Calu3 (cell line): ENCODE measurements at places on chromosomes 13 and 19. TPM values are rescaled to one million over a fixed set of nuclear protein-coding genes. Genes with fewer than 3 reads are reported as not detected.

F7 gene
- not detected in 2 replicates for total RNA-seq

DNA sequence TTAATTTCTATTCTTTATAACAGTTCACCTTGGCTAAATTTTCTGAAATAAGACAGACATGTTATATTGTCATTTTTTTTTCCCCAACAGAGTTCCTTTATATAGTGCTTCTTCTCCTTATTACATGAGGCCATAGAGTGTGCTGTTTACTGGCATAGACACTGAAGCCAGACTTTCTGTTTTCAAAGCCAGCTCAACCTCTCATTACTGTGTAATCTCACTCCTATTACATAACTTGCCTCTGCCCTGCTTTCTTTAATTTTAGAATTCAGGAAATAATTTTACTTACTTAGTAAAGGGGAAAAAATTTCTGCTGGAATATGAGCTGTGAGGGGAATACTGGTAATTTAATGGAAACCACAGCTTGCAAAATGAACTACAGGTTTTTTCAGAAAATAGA lies 1380.4 kb downstream of the SLITRK1 start:
- no peak for DNase-seq

DNA sequence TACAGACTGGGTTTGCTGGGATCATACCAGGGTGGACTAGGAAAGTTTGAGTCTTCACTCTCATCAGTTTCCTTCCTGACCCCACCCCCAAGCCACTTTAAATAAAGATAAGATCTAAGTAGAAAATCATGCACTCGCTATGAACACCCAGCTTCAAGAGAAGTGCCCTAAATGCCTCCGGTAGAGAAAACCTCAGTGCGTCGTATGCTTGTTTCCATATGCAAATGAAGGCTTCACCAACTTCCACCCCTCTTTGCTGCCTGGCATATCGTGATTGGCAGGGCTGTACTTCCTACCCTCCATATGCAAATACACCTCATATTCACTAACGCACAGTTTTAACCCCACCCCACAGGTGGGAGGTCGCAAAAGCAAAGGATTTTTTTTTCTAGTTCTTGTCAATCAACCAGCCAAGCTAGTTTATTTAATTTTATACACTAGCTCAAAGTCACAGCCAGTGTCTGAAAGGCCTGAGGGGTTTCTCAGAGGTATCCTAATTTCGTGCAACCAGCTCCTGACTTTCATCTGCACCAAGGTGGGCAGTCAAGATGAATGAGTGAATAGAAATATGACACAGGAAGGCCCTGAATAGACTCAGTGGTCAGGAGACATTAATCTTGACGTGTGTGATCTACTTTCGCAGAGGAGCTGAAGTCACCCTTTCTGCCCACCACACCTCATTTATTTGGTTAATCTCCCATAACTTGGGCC lies 121.1 kb upstream of the TSHZ3 start:
- DNase-seq = no peak

SLC1A6 gene
- total RNA-seq = not detected in 2 replicates

- peak; percentile 55 for DNase-seq
These were observed 91.4 kb upstream of the CACNA1A start for GRCh38 chr19:13597640-13598039.

DNA sequence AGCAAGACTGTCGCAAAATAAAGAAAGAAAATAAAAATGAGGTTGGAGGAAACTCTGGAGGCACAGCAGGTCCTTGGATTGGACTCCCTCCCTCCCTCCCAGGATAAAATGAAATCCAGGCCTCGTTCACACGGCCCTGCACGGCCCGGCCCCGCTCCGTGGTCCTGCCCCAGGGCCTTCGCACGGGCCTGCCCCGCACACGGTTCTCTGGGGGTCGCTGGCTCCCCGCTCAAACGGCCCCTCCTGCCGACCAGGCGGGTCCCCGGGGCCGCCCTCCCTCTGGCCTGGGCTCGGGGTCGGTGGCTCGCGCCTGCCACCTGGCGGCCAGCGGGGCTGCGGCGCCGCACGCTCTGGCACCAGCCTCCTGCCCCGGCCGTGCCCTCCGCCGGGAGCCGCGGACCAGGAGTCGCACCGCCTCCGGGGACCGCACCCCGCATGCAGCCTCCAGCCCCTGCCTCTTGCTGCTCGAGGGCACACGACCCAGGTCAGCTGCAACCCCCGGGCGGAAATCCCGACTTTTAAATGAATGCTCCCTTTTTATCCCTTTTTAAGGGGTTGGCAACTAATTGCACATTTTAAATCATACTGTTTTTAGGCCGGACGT lies 1.5 kb upstream of the WDR18 start:
- DNase-seq = peak; percentile 76

- peak; percentile 89 for DNase-seq
These were observed 58.2 kb downstream of the SACS start for GRCh38 chr13:23375001-23375971.

RINL gene
- total RNA-seq = 4.1 TPM in 2 replicates

ZNF888 gene
- total RNA-seq = 25.5 and 27.0 TPM in 2 replicates

DNA sequence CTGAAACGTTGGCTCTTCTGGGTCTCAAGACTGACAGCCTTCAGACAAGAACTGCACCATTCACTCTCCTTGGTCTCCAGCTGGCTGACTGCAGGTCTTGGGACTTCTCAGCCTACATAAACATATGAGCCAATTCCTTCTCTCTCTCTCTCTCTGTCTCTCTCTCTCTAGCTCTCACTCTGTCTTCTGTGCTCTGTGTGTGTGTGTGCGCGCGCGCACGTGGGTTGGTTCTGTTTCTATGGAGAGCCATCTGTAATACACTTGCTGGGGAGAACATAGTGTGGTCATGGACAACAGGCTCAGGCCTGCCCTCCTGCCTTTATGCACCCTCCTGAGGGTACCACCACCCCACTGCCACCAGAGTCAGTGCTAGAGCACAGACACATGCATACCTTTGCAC lies 13.7 kb upstream of the SERPINE3 start:
- no peak for DNase-seq

GRCh38 chr19:51468545-51468920 lies 9.8 kb upstream of the CEACAM18 start:
- DNase-seq = no peak

CEACAM6 gene
- 44.5 and 98.9 TPM in 2 replicates for total RNA-seq

GRCh38 chr19:4707956-4708650 lies 15.5 kb downstream of the DPP9 start:
- DNase-seq = no peak

GRCh38 chr19:40416918-40417642 lies 3.9 kb upstream of the PRX start:
- DNase-seq = peak; percentile 61
